Renal cortex interstitium (tissue), 15 donors: ENCODE measurements at places on chromosomes 1 and 21. TPM values are rescaled to one million over a fixed set of nuclear protein-coding genes. Genes with fewer than 3 reads are reported as not detected.

GRCh38 chr1:71857862-71858261, 424.5 kb downstream of the NEGR1 start:
- no peak for DNase-seq

GRCh38 chr1:56584910-56585528, 5.7 kb upstream of the PLPP3 start:
- peak; percentile 52 for DNase-seq

DNA sequence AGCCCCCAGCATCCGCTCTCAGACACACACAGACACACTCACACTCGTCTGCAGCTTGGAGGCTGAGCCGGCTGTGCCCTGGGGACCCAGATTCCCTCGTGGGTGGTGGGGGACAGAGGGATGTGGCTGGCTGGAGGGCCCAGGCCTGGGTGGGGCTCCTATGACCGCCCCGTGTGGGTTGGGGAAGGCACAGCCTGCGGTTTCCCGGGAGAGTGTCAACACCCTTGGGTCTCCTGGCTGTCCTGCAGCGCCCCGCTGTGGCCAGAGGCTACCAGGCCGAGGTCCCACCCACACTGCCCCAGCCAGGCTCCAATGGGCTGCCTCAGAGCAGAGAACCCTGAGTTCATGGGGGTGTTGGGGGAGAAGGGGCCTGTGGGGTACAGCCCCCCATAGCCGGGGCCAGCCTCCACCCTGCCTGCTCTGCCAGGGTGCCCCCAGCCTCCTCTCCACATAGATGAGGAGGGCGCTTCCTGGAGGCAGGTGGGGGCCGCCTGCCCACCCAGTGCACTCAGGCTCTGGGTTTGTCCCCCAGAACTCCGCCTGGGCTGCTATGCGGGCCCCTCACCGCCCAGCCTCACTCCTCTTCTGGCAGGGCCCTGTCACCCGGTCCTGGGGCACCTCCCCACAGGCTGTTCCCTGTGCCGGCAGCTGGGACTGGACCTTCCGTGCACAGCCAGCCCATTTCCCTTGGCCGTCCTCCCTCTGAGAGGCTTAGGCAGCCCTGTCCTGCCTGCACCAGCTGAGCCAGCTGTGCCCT, at the start of gene TTC34:
Gene TTC34, minus strand, starts transcription at position 159 of the 757 bp plus-strand sequence. CDS start 866 bp downstream, outside the sequence.
- peak; percentile 11 for DNase-seq

DNA sequence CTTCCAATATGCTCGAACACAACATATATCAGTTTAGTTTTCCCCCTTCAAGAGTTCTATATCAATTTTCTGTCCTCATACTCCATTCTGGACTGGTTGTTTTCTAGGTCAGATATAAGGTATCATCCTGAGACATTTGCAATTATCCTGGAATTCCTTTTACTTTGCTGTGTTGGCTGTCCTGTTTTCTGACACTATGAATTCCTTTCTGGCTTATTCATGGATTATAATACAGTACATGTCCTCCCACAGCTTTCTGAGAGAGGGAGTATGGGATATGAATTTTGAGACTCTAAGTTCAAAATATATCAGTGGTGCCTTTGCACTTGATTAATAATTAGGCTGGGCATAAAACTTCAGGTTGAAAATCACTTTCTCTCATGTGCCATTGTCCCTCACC, 11.9 kb downstream of the PHTF1 start:
- DNase-seq, result no peak

GRCh38 chr1:86339014-86339812, 56.9 kb downstream of the ODF2L start:
- DNase-seq, result no peak

DNA sequence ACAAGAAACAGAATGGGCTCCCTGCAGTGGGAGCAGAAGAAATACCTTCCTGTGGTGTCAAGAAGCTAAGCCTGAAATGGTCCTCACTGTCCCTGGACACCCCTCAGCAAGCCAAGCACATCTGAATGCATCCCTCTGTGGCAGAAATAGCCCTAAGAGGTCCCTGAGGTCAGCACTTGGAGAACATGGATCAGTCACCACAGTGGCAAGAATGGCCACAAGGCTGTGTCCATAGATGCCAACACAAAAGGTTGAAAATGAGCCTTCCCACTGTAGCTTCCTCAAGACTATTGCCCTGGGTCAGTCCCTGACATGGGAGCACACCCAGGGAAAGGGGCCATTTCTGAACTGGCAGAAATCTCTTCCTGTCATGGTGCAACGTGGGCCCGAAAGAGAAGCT, 27.7 kb downstream of the PSMG1 start:
- DNase-seq, result no peak

FAM72D gene
- polyA plus RNA-seq, result 1.6 TPM
